OCI-M1 (cell line): ENCODE measurements at places on chromosomes 13 and 19.

- no peak for DNase-seq
These were observed 72.8 kb downstream of the DPF1 start for GRCh38 chr19:38151242-38151641.

DNA sequence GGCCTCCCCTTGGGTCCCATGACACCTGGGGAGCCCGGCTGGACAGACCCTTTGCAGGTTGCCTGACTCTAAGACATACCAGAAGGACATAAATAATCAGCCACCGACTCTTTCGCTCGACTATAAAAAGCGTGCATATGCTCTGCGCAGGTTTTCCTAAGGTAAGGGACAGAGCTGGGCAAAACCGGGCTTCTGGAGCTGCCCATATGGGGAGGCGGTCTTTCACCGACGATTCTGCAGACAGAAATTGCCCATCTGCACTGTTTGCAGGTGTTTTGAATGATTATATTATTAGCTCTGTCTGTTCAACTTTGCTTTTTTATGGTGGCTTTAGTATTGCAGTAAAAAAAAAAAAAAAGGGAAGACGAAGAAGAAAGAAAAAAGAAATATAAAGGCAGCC is 347.2 kb downstream of the TSHZ3 start:
- no peak for DNase-seq

DNA sequence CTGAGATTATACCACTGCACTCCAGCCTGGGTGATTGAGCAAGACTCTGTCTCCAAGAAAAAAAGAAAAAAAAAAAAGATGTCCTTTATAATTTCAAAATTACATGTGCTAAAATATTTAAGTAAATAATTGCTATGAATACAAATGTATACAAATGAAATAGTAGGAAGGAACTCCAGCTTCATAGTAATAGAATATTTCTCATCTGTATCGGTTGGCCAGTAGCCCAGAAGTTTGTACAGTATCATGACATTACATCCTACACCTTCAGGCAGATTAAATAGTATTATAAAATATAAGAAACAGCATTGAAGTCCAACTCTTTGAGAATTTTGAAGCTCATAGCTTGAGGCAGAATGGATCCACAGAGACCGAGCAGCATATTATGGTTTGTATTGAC is 36.5 kb upstream of the CLDN10 start:
- DNase-seq: no peak

GRCh38 chr13:43783820-43784219 is 3.0 kb downstream of the ENOX1 start:
- DNase-seq: no peak

DNA sequence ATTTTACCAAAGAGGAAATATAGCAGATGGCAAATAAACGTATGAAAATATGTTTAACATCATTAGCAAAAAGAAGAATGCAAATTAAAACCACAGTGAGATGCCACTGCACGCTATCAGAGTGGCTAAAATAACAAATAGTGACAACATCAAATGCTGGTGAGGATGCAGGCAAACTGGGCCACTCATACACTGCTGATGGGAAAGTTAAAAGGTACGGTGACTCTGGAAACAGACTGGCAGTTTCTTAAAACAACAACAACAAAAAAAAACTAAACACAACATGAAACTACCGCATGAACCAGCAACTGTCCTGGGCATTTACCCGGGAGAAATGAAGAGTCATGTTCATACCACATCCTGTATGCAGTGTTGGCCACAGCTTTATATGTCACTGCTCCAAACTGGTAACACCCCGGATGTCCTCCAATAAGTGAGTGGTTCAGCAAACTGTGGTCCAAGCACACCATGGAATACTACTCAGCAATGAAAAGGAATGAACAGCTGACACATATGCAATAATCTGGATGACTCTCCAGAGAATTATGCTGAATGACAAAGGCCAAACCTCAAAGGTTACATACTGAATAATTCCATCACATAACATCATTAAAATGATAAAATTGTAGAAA is 22.3 kb downstream of the EPS15L1 start:
- DNase-seq: peak; percentile 66

DNA sequence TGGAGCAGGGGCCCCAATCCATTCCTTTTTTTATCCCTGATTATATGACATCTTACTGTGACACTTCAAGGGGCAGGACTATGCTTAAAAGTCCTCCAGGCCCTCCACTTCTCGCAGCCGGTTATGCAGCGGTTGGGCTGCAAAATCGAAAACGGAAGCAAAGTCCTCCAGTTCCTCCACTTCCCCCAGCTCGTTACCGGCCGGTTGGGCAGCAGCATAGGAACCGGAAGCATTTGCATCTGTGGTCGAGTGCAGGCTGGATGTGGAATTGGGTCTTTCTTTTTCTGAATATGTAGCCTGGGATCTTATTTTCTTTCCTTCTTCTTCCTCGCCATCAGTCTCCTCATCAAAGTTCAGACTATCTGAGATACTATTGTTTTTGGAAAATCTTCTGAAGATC is 46.1 kb downstream of the OXGR1 start:
- no peak for DNase-seq

DNA sequence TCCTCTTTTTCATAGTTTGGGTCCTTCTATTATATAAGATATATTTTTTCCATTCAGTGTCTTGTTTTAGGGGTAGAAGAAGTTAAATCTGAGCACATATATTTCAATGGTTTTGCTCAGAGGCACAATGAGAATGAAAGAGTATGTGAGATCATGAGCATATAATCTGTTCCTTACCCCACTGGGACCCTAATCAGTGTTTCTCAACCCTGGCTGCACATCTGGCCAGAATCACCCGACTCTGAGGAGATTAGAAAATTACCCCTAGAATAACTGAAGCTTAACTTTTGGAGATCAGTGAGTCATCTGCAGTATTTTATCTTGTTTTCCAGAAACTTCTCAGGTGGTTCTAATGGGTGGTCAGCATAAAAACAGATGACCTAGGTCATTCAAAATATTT is 782 bp downstream of the CYSLTR2 start:
- DNase-seq: peak; percentile 60

GRCh38 chr19:44539236-44539826 is 9.9 kb upstream of the CEACAM20 start:
- DNase-seq: no peak

DNA sequence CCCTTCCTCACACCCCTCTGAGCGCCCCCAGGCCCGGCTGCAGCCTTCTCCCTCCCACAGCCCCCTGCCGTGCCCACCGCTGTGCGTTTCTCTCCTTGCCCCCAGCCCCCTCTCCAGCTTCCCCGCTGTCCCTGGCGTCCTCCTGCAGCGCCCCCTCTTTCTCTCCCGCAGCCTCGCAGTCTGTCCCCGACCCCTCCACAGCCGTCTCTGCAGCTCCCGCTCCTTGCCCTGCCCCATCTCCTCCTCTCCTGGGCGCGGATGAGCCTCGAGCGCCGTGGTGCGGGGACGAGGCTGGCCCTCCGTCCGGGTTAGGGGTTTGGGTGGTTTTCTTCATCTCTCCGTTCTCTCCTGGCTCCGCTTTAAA is 1.1 kb downstream of the KMT5C start:
- DNase-seq: peak; percentile 65

GRCh38 chr13:113077953-113078901 is 27.4 kb upstream of the F7 start:
- no peak for DNase-seq

DNA sequence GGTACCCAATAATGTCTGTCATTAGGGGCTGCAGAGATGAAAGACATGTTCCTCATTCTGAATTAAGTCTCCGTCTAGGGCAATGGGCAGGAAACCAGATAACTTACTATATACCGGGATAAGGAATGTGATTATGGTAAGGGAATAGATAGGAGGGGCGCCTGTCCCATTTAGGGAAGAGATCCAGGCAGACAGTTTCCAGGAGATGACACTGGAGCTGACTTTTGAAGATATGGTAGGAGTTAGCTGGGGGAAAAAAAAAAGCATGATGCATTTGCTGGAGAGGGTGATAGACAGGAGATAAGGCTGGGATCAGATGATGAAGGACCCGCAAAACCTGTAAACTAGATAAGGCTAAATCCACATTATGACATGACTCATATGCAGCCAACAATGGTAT is 340.7 kb downstream of the DCT start:
- DNase-seq: peak; percentile 11

- DNase-seq: no peak
These were observed 244.9 kb downstream of the ATP8A2 start for GRCh38 chr13:25616674-25617073.
